ENCODE measurements at places on chromosomes 4 and X.

DNA sequence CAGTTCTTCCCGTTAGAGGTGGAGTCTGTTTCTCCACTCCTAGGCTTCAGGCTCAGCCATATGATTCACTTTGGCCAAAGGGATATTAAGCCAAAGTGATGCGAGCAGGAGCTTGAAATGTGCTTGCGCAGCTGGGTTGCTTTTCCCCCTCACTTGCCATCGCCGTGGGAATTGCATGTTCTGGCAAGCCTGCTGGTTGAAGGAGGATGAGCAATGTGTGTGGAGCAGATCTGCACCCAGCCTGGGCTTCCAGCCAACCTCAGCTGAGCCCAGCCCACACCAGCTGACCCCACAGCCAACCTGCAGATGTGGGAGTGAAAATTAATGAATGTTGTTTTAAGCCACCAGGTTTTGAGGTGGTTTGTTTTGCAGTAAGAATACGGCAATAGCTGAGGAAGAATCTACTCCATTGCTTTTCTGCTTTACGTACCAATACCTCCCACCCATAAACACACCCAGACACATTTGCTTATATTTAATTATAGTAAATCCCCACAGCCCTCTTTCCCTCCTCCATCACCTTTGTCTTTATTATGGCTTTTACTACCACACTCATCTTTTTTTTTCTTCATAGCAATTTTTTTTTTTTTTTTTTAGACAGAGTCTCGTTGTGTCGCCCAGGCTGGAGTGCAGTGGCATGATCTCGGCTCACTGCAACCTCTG lies 132.8 kb upstream of the FUNDC1 start:
- no peak for DNase-seq

DNA sequence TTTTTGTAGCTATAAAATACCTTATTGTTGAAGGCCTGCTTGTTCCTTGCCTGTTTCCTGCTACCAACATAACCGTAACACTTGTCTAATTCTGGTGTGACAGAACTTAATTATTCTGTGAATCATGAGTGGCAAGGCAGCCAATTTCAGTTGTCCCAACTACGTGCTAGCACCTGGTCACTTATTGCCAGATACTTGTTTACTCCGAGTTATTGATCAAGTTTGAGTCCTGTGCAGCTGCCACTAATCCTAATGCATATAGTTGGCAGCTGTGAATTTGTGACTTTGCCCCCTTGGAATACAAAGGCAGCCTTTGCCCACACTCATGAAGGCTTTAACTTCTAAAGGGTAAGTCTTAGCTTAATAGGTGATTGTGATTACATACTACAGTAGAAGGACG lies 7.8 kb upstream of the RNF128 start:
- no peak for DNase-seq

DNA sequence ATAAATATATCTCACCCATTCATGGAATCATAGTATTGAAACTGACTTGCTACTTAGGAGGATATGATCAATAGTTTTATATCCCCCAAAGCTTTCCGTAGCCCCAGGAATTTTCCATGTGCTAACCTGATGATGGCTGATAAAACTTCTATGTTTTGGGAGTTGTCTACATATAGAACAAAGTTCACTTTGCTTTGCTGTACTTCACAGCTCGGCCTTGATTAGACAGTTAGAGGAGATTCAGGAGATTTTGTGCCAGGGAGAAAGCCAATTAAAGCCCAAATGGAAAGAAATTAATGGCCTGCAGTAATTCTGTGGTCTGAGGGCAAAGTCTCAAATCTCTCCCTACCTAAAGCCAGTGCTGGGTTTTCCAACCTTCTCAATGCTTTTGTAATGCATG lies 114.9 kb upstream of the SLC34A2 start:
- DNase-seq: no peak

- no peak for DNase-seq
Observed at GRCh38 chrX:84064164-84064563, 123.8 kb downstream of the RPS6KA6 start.

- DNase-seq: no peak
Observed at GRCh38 chr4:187608001-187608421, 387.6 kb upstream of the ZFP42 start.

DNA sequence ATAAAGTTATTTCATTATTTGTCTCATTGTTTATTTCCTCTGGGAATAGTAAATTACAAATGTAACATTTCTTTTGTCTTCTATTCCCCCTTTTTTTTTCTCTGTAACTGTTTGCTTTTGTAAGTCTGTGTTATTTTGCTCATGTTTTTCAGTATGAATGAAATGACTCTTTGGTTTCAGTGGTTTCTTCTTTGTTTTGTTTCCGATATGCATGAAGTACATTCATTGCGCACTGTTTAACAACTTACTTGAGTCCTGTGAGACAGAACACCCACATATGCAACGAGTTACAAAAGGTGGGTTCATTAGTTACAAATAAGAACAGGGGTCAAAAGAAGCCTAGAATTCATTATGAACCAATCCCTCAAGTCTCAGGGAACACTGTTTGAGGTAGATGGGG lies 175.0 kb upstream of the UGT8 start:
- DNase-seq: no peak

DNA sequence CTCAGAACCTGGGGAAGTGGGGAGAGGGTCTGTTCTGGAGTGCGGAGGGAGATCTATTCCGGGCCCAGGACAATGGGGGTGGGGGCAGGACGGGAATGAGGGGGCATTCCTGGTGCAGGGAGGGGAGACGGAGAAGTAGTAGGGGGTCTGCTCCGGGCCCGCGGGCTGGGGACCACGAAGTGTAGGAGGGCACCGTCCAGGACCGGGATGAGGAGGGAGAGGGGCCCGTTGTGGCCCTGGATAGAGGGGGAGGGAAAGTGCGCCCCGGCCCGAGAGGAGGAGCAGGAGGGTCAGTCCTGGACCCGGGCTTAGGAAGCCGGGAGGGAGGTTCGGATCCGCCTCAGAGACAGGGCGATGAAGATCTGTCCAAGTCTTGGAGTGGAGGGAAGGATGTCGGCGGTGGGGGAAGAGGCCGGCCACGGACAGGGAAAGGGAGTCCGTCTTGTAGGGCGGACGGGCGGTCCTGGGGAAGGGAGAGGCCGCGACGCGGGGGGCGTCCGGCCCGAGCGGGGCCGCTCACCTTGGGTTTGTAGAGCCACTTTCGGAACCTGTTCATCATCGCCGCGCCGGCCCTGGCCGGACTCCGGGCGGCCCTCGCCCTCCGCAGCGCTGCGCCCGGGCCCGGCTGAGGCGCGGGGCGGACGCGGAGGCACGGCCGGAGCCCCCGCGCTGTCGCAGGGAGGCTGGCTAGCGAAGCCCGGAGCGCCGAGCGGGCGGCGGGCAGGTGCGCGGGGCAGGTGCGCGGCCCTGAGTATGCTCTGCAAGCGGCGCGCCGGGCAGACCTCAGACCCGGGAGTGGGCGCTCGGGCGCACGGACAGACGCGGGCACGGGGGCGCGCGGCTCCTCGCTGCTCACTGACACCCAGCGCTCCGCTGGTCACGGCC lies at the start of gene ZFYVE28:
Gene ZFYVE28 (minus strand): TSS at position 881 of the 885 bp plus-strand sequence. CDS start 322 bp downstream, at position 559.
- no peak for DNase-seq

DNA sequence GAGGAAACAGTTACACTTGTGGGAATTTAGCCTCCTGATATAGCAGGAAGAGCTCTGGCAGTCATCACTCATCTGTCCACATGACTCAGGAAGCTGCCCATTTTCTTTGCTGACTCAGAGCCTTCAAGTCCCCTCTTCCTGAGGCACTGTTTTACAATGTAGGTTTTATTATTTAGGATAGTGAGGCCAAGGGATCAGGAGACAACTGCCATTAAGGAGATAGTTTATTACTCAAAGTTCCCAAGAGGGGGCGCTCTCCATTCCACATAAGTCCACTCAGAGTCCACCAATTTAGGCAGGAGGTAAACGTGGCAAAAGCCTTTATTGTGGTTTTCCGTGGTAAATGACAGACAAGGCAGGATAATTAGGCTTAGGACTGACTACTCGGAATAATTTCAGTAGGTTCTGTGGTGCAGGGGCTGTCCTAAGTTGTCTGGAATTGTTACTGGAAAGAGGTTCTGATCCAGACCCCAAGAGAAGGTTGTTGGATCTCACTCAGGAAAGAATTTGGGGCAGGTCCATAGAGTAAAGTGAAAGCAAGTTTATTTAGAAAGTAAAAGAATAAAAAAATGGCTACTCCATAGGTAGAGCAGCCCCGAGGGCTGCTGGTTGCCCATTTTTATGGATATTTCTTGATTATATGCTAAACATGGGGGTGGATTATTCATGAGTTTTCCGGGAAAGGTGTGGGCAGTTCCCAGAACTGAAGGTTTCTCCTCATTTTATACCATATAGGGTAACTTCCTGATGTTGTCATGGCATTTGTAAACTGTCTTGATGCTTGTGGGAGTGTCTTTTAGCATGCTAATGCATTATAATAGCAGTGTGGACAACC lies 96.0 kb upstream of the RAB40AL start:
- DNase-seq: no peak

DNA sequence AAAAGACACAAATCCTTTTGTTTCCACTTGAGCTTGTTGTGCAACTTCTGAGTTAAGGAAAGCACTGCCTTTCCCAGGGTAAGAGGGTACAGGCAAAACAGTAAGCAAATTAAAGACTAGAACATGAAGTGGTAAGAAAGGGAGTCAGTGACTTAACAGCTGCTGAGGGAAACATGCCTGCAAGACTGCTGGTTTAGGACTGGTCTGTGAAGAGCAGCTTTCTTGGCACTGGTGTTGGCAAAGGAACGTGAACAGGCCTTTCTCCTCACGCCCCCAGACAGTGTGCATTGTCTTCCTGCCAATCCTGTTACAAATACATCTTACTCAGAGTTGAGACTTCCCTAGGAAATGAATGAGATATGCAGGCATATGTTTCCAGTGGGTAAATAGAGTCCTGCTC lies 2.6 kb downstream of the LHFPL1 start:
- DNase-seq: no peak

GRCh38 chrX:1803741-1804140 lies 188.9 kb downstream of the ASMT start:
- DNase-seq: no peak

GRCh38 chr4:170243662-170244288 lies 154.0 kb upstream of the AADAT start:
- no peak for DNase-seq

GRCh38 chr4:173343832-173344397 lies 9.8 kb upstream of the HMGB2 start:
- no peak for DNase-seq

GRCh38 chr4:79395841-79396240 lies 12.2 kb downstream of the GK2 start:
- no peak for DNase-seq

GRCh38 chr4:11632483-11632882 lies 203.8 kb upstream of the HS3ST1 start:
- no peak for DNase-seq

DNA sequence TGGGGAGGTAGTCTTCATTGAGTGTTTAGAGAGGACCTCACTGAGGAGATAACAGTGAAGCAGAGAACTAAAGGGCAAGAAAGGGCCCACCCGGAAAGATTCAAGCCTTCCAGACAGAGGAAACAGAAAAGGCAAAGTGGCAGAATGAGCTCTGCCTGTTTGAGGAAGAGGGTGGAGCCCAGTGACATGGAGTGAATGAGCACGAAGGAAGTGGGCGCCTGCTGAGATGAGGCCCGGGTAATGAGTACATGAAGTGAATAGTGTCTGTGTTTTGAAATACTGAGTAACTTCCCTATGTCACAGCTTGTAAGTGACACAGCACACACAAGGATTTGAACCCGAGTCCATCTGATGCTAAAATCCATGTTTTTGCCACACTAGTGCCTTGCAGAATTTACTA lies 32.5 kb upstream of the TLR2 start:
- peak; percentile 49 for DNase-seq

DNA sequence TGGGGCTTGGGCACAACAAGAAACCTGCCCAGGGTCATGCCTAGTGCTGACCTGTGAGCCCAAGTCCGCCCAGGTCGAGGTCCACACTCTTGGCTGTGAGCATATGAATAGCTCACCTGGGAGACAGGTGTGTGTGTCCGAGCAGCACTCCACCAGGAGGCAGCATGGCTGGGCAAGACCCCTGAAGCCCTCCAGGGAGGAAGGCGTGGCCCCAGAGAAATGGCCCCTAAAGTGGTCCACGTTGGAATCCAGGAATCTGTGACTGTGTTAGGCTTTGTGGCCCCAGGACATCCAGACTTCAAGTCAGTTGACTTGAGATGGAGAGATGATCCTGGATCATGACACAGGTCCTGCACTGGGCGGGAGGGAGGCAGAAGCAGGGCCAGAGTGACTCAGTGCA lies 138.8 kb downstream of the CPZ start:
- no peak for DNase-seq

GRCh38 chrX:74349387-74349786 lies 45.4 kb downstream of the ZCCHC13 start:
- DNase-seq: no peak

DNA sequence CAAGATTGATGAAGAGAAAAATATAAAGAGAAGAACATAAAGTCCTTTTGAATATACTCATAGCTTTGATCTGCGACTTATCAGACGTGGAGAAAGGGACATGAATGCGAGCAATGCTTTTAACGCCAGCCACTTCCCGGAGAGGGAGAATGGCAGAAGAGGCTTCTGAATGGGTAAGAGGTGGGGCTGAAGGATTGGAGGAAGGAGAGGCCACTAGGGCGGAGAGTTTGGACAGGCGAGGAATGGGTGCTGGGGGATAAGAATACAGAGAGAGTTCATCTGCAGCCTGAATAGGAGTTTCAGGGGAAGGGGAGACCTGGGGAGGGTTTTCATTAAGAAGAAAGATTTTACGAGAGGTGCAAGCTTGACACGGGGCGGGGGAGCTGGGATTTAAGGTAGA lies 2534.9 kb downstream of the PCDH7 start:
- no peak for DNase-seq

DNA sequence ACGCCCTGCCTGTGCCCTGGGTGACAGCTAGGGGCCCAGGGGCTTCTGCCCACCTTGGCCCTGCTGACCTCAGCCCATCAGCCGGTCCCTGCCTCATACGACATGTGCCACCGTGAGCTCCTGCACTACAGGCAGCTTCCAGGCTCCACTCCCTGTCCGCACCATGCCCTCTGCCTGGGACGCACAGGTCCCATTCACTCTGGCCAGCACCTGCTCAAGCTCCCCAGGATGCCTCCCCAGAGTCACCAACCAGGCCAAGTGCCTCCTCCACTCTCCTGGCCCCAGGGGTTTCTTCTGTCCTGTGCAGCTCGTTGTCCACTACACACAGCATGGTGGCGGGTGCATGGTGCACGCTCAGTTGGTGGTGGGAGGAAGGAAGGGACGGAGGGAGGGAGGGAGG lies 20.2 kb upstream of the MRFAP1 start:
- no peak for DNase-seq

DNA sequence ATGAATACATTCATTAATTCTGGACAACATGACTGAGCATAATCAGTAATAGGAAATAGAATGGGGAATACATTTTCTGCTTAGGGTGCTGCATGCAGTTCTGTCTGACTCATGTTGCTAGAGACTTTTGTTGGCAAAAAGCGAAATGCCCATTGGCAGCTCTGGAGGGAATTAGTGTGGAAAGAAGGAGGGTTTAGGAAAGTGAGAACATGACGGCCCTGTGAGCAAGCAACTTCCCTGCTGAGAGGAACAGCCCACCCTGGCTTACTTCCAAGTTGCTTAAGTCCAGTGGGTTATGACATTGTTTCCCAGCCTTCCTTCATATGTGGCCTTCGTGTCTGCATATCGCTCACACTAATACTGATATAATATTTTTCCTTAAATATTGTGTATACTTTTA lies 13.8 kb downstream of the MAD2L1 start:
- no peak for DNase-seq

Data from CD4-positive, alpha-beta T cell treated with Interleukin-15 for 4 hours (primary cell).